ENCODE measurements at places on chromosomes 1 and 21.

DNA sequence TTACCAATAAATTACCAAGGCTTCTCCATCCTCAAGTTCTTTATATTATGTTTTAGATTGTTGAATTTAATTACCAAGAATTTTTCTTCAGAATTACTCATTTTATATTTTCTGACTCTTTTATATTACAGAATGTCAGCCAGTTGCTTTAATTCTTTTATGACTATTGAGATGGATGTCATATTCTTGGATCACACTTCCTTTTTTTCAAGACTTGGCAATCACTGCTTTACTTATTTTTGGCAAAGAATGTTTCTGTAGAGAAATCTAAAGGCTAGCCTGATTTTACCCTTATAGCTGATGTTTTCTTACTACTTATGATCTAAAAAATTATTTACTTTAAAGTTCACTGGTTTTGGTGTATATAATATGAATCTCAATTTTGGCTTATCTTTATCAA is 721.1 kb upstream of the TMPRSS15 start:
- no peak for DNase-seq

DNA sequence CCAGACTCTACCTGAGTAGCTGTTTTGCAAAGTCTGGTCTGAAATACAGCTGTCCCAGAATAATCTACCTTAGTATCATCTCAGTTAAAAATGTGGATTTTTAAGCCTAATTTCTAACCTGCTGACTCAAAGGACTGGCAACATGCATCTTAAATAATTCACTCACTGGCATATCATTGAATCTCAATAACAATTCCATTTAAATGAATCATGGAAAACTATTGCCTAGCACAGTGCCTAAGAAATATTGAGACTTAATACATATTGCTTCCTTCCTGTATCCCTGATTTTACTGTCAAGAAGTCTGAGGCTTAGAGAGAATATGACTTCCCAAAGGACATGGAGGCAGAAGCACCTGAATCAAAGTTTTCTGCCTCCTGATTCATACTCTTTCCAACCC is 3.1 kb downstream of the CCDC190 start:
- no peak for DNase-seq

DNA sequence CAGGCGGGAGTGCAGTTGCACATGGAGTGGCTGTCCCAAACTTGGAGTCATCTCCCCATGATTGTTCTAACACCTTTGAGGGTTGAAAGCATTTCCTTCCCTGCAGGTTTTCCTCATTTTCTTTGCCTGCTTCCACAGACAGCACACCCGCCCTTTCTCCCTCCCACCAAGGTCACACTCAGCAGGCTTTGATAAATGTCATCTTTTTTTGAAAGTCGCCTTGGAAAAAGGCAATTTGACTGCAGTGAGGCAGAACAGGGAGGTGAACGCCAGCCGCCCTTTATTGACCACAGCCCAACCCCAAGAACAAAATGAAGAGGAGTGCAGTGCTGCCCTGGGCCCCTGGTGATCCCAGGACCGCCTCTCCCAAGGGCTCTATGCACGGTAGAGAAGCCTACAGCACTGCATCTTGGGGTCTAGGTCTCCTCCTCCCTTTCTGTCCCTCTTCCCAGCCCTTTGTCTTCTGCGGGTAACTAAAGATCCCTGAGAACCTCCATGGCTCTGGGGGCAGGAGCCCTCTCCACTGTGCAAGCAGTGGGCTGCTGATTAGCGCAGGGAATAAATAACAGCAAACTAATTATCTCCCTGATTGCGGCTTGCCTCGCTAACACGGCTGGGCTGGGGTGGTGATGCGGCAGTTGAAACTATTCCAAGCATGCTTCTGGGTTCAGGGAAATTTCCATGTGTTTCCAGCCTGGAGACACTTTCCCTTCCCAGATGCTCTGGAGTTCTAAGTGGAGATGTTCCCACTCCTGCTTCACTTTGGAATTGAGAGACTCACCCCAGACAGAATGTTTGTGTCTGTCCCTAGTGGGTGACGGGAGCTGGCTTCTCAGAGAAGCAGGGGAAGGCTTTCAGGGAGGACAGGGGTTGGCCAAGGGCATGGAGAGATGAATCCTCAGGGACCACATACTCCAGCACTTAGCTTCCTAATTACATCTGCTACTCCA is 11.8 kb upstream of the AMIGO1 start:
- DNase-seq = no peak

- no peak for DNase-seq
These were observed 198.6 kb downstream of the GRIK3 start for GRCh38 chr1:36835696-36836095.

DNA sequence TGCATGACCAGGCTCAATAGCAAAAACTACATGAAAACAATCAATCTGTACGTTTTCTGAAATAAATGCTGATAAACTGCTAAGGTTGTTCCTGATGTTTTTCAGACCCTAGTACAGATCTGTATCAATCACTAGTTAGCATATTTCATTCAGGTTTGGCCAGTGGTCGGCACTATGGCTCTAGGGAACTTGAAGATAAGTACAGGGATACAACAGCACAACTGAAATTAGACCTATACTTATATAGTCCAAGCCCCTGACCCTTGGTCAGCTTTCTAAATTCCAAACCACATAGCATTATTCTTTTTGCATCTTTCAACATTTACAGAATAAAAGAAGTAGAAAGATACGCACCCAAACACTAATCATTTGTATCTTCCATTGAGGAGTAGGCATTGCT is 142.7 kb downstream of the PLPPR4 start:
- no peak for DNase-seq

GRCh38 chr1:197868751-197869489 is 33.5 kb upstream of the C1orf53 start:
- peak; percentile 14 for DNase-seq

All from activated CD4-positive, alpha-beta T cell treated with anti-CD3 and anti-CD28 coated beads, Interleukin-2, amount 50 U/mL, for 4 hours (primary cell).